ENCODE measurements at places on chromosomes 4 and X.

- DNase-seq = no peak
Observed at GRCh38 chr4:182576601-182577289, 333.5 kb downstream of the TENM3 start.

- DNase-seq = no peak
Observed at GRCh38 chr4:141724646-141725045, 88.3 kb downstream of the IL15 start.

DNA sequence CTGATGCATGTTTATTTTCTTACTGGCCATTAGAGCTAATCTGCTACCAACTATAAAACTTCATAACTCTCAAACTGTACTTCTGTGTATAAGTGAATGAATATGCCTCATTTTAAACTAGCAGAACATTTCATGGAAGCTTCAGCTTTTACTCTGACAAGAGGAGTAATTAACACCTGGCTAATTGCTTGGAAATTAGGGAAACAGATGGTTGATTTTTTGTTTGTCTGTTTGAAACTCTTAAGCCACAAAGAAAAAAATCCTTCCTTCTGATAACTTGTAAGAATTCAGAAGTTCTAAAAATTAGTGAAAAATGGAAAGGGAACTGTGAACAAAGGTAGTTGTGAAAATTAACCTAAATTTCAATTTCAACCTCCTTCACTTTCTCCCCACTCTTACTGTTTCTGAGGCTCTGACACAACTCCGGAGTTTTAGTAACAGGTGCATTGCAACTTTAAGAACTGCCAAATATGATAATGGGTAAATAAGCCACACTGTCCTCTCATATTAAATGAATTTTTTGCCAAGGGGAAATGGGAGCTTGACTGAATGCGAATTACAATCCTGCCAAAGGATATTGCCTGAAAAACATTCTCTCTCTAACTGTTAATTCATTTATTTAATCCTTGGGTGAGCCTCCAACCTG, 1.0 kb downstream of the EGF start:
- DNase-seq = no peak

DNA sequence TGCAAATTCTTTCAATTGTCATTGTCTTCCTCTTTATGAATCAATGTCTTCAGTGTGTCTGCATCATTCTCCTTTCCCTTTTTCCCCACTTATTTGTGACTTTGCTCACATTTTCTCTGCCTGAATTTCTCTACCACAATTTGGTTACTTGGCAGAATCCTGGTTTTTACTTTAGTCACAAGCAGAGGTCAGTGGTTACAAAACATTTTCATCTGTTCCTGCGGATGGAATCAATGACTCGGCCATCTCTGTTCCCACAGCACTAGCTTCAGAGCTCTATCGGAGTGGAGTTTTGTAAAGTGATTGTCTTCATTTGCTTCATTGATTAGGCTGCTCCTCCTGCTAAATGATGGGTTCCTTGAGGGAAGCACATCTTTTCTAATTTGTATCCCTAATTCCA, 501.3 kb upstream of the AADAT start:
- no peak for DNase-seq

DNA sequence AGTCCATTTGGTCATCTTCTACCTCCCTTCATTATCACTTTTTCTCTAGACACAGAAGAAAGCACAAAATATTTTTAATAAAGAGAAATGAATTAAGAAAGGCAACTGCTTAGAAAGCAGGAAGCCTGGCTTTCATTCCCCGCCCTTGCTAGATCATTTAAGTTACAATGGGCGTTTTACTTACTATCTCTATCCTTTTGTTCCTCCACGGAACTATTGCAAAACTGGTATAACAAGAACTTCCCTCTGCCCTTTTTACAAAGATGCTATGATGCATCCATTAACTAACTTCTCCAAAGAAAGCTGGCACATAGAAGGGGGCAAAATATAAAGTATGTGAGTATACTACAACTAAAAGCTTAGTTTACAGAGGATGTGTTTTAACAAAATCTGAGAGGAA, 434.5 kb upstream of the FTHL17 start:
- DNase-seq = no peak

DNA sequence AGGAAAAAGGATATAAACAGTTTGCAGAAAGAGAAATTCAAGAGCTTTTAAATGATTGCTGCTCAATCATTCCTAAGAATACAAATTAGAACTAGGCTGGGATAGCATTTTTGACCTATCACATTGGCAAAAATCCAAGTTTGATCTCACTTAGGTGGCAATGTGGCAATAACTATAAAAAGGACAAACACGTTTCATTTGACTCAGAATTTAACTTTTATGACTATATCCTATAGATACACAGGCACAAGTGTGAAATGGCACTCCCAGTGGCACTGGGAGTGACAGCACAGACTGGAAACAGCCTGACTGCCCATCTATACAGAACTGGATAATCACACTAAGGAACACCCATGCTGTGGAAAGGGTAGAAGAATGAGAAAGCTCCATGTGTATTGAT, 11.1 kb downstream of the CENPU start:
- no peak for DNase-seq

- no peak for DNase-seq
Observed at GRCh38 chr4:111174331-111174730, 551.5 kb upstream of the PITX2 start.

GRCh38 chr4:15260758-15261157, 167.1 kb upstream of the C1QTNF7 start:
- DNase-seq = no peak

- no peak for DNase-seq
Observed at GRCh38 chrX:113793563-113793962, 790.3 kb upstream of the HTR2C start.

DNA sequence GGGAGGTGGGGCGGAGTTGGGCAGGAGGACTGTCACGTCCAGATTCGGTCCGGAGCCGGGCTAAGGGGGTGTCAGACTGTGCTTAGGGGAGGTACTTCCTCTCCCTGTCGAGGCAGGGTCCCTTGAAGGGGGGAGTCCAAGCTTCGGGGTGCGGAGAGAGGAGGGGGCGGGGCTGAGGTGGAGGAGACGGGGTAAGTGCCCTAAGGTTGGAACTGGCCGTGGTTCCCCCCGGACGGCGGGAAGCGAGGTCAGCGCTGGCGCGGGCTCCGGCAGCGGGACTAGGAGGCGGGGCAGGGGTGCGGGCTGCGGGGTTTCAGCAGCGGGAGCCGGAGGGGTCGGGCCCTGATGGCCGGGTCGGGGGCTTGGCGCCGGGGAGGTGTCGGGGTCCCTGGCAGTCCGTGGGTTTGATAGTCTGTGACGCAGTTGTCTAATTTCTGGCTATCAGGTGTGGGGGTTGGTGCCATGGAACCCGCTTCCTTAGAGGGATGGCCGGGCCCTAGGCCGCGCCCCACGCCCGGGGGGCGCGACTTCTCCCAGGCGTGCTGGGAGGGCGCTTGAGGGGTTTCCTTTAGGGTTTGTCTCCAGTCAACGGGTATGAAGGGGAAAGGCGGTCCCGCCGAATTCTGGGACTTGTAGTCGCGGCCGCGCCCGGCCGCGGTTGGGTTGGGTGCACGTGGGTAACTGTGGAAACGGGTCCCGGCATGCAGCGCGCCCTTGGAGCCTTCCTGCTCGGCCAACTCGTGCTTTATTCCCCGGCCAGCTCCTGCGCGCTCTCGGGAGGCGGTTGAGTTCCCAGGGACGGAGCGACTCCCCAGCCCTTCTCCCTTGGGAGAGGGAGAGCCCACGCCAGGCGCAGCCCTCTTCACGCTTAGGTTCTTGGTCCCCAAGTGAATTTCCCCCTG, 1.5 kb downstream of the DCUN1D4 start:
- DNase-seq = peak; percentile 78
